ENCODE measurements at places on chromosomes 1 and 21.
A peak's percentile ranks its signal among the peaks of the same experiment; 100 is the strongest.

DNA sequence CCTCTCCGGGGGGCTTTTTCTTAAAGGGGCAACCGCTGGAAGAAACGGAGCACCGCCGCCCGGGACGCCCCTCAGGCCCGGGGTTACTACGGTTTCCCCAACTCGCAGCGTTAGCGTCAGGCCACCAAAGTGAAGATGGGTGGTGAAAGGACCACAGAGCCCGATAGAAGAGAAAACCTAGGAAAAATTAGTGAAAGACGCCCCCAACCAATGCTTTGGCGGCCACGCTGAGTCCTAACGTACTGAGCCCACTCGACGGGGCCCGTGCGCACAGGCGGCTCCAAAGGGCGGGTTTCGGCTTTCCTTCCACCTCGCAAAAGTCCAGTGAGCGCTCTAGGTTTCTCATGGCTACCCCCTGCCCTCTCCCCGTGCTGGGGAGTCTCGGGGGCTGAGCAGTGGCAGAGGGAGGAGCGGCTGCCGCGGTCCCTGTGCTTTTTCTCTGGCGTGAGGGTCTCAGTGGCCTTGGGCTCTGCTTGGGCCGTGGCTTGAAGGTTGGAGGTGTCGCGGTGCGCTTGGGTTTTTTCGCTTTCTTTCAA lies 12.2 kb upstream of the SPEN start:
- DNase-seq = no peak

GRCh38 chr1:72412286-72412685 lies 129.9 kb upstream of the NEGR1 start:
- DNase-seq = peak; percentile 31

DNA sequence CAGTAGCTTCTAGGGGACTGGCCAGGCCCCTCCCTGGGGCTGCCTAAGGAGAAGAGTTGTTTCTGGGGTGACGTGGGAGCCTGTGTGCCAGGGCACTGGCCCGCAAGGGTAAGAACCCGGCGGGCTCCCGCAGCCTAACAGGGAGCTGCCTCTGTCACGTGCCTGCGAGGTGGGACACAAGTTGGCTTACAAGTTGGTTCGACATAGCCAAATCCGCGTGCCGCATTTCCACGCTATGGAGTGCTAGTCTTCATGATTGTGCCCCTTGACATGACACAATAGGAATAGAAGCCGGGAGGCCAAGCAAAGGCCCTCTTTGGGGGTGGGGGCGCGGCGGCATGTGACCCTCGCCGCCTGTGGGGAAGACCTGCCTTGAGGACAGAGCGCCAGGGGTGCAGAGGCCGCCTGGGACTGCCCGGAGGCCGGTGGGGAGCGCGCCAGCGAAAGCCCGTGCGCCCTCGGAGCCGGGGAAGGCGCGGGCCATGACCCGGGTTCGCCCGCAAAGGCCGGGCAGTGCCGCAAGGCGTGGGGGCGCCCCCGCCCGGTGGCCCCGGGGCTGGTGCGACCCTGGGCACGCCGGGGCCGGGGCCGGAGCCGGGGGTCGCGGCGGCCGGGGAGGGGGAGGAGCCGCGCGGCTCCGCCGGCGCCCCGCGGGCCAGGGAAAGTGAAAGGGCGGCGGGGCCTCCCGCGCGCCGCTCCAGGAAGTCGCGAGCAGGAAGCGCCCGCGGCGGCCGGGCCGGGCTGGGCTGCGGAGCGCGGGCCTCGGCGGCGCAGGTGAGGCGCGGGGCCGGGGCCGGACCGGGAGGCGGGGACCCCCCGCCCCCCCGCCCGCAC lies at the start of gene SLC37A1:
TSS of gene SLC37A1 (plus strand) at position 702 of the 834 bp plus-strand sequence. CDS start 4,603 bp downstream, outside the sequence.
- DNase-seq = no peak

DNA sequence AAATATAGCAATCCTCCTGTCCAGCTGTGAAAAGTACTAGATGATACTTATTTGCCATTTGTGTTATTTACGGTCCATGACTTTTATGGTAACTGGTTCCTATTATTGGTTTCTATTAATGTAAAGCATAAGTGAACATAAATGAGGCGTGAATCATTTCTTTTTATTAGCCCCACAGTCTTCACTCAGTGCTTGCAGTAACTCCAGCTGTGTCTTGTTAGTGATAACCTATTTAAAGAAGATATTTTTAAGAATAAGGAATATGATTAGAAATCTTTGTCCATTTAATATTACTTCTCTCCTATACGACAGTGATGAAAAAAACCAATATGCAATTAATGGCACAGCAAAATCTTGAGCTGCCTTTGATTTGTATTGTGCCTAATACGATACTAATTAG lies 149.9 kb downstream of the SPATA17 start:
- DNase-seq = no peak

DNA sequence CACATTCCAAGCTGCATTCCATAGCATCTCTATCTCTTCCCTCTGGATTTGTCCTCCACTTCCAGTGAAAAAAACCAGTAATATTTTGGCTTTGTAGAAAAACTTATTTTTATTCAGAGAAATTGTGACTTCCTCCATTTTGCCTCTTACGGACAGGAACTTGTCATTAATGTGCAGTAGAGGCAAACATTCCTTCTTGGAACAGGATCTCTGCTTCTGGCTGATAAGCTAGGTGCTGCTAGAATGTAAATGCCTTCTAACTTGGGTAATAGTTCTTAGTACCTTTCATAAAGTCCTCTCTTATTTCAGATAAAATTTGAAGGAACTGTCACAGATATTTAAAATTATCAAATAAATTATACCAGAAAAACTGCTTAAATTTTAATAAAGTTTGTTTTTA lies 707.8 kb downstream of the USP25 start:
- DNase-seq = no peak

DNA sequence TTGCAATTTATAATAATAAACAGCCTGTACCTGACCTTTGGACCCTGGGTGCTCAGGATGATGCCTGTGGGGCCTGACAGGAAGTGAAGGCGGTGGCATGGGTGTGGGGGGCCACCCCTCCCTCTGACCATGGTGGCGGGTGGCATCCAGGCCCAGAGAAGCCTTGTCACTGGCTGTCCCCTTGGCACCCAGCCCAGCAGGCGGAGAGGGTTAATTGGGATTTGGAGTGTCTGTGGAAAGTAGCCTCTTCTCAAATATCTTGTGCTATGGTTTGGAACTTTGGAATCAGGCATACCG lies 20.5 kb downstream of the SOX13 start:
- DNase-seq = no peak

- DNase-seq = no peak
Observed at GRCh38 chr21:41169258-41169576, 1.3 kb downstream of the BACE2 start.

- DNase-seq = no peak
Observed at GRCh38 chr21:26019236-26019635, 151.3 kb downstream of the APP start.

DNA sequence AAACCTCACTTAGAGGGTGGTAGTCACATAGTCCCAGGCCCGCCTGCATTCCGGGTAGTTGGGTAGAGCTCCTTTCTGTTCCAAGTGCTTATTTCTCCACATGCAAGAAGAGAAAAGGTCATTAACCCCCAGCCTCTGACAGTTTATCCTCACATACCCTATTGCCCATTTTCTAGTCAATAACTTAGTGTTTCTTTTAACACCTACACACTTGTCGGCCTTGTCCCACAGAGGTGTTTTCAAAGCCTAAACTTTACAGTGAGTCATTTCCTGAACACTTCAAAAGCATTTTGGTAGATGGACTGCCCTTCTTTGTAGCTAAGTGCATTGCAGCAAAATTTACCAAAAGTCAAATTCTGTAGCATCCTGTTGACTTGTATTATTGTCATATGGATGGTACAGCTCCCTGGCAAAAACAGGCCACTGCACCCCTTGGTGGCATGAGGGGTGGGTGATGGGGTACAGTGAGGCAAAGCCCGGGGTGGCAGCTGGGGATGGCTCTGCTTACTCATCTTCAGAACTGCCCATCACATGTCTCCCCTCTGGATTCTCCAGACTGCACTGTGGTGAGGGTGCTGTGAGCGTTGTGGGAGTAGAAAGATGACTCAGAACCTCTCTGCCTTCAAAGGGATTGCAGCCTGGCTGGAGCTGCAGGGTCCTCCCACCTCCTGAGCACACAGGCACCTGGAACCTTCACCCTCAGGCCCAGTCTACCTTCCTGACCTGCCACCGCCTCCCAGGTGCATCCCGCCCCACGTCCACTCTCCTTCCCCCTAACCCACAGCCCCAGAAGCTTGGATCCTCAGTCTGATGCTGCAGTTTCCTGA lies 45.8 kb upstream of the DMRTB1 start:
- peak; percentile 89 for DNase-seq

- no peak for DNase-seq
Observed at GRCh38 chr1:114669562-114670082, at the start of gene DENND2C. DENND2C (minus strand) TSS chr1:114670049; CDS start chr1:114625984, 44,065 bp downstream.

GRCh38 chr1:233109096-233109495 lies 158.7 kb downstream of the NTPCR start:
- no peak for DNase-seq

DNA sequence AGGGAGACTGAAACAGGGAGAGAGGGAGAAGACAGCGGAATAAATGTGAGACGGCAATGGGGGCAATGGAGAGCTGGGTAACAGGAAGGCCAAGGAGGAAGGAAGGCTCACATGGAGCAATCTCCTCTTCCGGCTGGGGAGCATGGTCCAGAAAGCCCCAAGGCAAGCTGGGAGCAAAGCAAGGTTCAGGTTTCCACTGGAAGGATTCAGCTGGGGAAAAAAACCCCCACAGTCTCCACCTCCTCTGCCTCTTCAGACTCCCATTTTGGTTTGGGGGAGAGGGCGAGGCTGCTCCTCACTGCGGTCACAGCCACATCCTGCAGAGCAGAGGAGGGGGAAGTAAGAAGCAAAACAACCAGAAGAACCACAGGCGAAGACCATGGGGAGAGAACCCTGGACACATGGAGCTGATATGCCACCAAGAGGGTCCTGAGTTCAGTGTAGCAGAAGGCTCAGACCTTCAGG lies 650 bp downstream of the TNFAIP8L2 start:
- no peak for DNase-seq

- DNase-seq = no peak
Observed at GRCh38 chr1:65955071-65955470, 162.4 kb downstream of the PDE4B start.

GRCh38 chr1:145708063-145708462 lies 895 bp upstream of the PDZK1 start:
- DNase-seq = no peak

DNA sequence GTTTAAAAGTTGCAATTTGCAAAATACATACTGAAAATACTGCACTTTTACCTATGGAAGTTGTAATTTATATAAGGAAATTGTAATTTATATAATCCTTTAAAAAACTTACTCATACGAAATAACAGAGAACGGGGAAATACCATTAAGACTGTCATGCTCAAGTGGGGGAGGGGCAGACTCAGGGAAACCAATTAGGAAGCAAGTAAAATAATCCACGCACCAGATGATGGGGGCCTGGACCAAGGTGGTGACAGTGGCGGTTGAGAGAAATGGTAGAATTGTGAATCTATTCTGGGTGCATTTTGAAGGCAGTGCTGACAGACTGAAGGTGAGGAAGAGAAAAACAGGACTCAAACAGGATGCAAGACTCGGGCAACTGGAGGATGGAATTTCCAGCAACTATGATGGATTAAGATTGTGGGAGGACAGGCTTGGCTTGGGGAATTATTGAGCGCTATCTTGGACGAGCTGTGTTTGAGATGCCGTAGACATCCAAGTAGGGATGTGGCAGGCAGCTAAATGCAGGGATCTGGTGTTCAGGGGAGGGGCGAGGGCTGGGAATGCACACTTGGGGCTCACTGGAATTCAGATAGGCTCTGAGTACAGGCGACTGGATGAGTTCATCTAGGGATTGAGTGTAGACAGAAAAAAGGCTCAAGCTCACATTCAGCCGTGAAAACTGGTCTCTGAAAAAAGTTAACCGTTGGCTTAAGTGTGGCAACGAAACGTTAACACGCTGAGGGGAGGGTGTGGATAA lies 977 bp downstream of the LCA5L start:
- peak; percentile 74 for DNase-seq

GRCh38 chr1:2208309-2209239 lies 14.0 kb upstream of the FAAP20 start:
- DNase-seq = peak; percentile 98

- no peak for DNase-seq
Observed at GRCh38 chr1:66929146-66929688, 4.4 kb downstream of the MIER1 start.

- DNase-seq = no peak
Observed at GRCh38 chr1:71774705-71775104, 507.6 kb downstream of the NEGR1 start.

- no peak for DNase-seq
Observed at GRCh38 chr1:53341521-53341895, 13.6 kb upstream of the LRP8 start.

DNA sequence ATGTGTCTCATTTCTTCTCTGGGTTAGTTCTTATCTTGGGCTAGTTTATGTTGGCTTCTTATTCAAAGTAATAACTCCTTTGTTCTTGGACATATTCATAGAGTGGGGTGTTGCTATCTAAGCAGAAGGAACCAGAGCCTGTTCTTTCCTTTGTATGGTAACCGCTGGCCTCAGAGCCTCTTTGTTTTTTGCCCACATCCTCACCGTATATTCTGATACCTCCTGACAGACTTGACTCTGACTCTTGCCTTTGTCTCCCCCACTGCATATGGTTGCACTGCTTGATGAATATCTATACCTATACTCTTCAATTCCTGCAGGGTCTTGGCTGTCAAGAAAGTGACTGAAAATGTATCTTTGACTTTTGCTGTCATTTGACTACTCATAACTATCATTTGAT lies 10.2 kb downstream of the FLG2 start:
- DNase-seq = no peak

DNA sequence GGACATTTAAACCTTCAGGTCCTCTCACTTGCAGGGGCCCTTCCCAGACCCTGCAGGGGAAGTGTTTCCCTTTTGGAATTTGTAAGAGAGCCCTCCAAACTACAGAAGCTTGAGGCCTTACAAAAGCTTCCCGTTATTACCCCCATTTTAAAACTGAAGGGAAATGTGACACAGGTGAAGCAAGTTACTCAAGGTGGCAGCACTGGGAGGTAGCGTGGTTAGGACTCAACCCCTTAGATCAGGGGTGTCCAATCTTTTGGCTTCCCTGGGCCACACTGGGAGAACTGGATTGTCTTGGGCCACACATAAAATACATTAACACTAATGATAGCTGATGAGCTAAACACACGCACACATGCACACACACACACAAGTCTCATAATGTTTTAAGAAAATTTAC lies 15.8 kb upstream of the ZC3H12A start:
- DNase-seq = no peak

- no peak for DNase-seq
Observed at GRCh38 chr1:18751425-18751824, 108.0 kb downstream of the TAS1R2 start.

DNA sequence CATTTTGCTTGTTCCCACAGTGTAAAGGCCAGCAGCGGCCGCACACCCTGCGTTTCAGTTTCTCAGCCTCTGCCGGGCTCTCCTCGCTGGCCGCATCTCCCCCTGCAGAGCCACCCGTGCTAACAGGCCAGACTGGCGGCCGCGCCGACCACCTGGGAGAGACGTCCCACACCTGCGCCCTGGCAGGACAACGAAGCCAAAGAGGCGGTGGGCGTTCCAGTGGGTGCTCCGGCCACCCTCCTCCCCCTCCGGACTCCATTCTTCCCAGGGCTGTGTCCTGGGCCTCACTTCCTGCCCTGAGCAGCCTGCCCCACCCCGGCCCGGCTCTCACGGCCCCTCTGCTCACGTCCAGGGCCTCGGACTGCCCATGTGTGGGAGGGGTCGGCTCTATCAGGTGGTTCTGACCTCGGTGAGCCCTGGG lies 31.9 kb upstream of the SLC19A1 start:
- DNase-seq = no peak

- peak; percentile 67 for DNase-seq
Observed at GRCh38 chr1:62841587-62842169, 57.7 kb downstream of the ATG4C start.

GRCh38 chr1:187300081-187300480 lies 471.3 kb downstream of the PLA2G4A start:
- no peak for DNase-seq

GRCh38 chr1:14521622-14522021 lies 76.9 kb upstream of the KAZN start:
- no peak for DNase-seq

GRCh38 chr1:25813071-25813733 lies 6.6 kb upstream of the MTFR1L start:
- DNase-seq = no peak
